ENCODE measurements at places on chromosomes 7 and 10.
A peak's percentile ranks its signal among the peaks of the same experiment; 100 is the strongest.

GRCh38 chr7:3430588-3430987, 129.5 kb downstream of the SDK1 start:
- DNase-seq, result no peak

GRCh38 chr7:5428478-5429252, 5.0 kb upstream of the TNRC18 start:
- no peak for DNase-seq

DNA sequence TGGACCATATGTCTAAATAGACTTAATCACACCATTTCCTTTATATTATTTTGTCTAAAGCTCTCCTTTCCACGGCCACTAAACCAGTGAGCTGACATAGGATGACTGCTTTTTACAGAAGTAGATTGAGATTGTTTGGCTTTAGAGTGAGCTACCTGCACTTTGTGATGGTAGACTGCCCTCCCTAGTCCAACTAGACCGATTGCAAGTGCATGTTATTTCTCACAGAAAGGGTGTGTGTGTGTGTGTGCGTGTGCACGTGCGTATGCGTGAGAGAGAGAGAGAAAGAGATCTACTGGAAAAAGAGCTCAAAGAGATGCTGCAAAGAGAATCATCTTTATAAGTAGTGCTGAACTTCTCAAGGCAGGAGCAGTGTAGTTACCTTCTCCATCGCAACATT, 60.7 kb downstream of the VCL start:
- no peak for DNase-seq

GRCh38 chr10:93867525-93867924, 26.3 kb upstream of the SLC35G1 start:
- no peak for DNase-seq

DNA sequence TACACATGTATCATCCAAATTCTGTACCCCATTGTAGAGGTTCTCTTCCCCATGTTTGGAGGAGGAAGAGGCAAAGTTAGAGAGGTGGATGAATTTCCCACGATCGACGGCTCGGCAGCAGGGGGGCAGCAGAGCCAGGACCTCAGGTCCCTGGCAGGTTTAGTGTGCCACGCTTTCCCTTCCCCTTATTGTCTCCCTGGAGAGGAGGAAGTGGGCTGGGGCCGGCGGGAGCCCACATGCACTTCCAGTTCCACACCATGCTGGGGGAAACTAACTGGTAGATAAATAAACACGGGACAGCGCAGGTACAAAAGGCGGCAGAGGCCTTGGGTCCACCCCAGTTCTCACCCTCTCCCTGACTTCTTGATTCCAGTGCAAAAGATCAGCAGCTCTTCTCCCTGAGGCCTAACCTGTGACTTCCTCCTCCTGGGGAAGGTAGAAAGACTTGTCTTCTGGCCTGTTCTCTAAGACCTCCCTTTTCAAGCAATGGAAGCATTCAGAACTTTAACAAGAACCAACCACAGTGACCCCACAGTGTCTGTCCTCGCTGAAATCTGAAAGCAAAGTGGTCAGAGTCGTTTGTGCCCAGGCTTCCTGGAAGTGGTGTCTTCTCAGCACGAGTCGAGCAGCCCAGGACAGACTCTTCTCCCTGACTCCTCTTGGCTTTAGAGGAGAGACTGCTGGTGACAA, 30.5 kb upstream of the SRGN start:
- DNase-seq, result no peak

DNA sequence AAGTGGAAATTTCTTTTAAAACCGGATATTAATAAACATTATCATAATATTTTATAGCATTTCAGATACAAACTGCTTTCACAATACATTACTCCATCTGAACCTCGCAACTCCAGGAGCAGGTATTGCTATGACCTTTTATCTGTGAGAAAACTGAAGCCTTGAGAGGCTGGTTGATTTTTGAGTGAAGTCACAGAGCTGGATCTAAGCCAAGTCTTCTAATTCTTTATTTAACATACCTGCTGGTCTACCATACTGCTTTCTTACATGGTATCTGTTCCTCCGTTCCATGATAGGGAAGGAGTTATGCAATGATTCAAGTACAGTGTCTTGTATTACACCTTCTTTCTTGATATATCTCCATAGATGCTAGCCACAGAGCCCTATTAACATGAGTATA, 37.4 kb upstream of the ITGB8 start:
- no peak for DNase-seq

DNA sequence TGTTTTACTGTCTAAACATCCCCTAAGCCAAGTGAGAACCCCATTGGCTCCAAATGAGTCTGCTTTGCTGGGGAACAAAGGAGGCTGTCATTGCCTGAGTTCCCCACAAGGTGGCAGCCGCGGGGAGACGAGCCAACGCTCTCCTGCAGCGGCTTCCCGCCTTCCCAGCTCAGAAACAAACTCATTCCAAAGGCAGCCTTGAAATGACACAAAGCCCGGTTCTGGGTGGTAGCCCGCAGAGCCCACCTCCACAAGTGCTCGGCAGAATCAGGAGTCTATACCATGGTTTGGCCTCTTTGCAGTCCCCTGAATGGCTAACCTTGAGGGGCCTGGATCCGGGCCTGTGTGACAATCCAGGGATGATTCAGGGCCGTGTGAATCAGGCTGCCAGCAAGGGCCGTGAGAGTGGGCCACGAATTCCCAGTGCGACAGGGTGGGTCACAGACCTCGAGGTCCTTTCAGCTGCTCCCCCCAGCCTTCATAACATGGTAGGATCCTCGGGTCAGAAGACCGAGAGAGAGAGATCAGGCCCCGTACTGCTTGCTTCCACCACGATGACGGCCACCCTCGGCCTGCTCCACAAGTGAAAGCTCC, 79.7 kb downstream of the DLG5 start:
- peak; percentile 59 for DNase-seq

- DNase-seq, result no peak
Observed at GRCh38 chr7:144384071-144384470, 19.4 kb downstream of the NOBOX start.

DNA sequence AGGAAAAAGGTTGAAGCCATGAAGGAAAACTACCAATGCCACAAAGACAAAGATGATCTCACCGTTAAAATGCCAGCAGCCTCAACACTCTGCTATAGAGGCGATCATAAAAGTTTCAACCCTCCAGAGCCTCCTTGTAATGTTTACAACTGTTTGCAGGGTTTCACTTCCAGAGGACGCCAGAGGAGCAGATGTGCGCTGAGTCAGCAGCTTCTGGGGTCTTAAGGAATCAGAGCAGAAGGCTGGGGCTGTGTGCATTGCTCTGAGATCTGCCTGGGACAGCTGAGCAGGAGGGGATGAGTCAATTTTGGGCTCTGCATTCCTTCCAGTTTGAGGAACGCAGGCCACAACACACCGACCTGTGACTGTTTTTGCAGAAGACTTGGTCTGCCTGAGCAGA, 98.3 kb downstream of the TMEM130 start:
- no peak for DNase-seq

GRCh38 chr10:79167537-79167936, 98.8 kb downstream of the ZMIZ1 start:
- DNase-seq, result no peak

DNA sequence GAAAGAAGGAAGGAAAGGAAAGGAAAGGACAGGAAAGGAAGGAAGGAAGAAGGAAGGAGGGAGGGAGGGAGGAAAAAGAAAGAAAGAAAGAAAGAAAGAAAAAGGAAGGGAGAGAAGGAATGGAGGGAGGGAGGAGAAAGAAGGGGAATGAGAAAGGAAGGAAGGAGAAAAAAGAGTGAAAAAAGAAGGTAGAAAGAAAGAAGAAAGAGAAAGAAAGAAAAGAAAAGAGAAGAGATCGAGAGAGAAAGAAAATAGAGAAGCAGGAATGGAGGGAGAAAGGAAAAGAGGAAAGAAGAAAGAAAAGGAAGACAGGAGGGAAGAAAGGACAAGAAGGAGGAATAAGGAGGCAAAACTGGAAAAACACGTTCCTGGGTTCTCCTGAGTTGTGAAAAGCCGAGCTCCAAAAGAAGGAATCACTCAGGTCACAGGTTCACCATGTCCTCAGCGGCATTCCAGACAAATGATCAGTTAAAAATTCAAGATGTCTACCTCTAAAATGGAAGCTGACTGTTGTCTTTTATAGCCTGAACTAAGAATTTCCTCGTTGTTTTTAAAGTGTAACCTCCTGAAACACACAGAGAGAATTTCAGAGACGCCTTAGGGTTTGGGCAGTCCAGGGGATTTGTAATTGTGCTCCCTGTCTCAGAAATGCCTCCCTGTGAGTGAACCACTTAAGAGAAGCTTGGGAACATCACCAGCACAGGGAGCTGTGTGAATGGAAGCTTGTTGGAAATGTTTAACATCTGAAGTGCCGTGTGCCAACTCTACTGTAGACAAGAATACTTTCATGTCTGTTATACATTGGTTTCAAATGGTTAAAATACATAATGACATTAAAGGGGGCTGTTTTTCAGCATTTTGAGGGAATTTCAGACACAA, 80.7 kb downstream of the INHBA start:
- no peak for DNase-seq

GRCh38 chr10:310371-310770, 175.1 kb downstream of the ZMYND11 start:
- DNase-seq, result no peak

- DNase-seq, result no peak
Observed at GRCh38 chr10:35467186-35467585, 130.9 kb downstream of the CCNY start.

DNA sequence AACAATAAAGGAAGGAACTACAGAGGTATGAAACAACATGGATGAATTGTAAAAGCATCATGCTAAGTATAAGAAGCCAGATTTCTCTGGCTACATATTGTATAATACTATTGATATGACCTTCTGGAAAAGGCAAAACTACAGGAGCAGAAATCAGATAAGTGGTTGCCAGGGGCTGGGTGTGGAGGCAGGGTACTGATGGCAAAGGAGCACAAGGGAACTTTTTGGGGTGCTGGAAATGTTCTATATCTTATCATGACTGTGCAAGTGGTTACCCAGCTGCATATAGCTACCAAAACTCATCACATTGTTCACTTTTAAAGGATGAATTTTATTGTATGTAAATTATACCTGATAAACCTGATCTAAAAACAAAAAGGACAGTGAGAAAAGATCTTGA, 72.4 kb downstream of the SKAP2 start:
- no peak for DNase-seq

DNA sequence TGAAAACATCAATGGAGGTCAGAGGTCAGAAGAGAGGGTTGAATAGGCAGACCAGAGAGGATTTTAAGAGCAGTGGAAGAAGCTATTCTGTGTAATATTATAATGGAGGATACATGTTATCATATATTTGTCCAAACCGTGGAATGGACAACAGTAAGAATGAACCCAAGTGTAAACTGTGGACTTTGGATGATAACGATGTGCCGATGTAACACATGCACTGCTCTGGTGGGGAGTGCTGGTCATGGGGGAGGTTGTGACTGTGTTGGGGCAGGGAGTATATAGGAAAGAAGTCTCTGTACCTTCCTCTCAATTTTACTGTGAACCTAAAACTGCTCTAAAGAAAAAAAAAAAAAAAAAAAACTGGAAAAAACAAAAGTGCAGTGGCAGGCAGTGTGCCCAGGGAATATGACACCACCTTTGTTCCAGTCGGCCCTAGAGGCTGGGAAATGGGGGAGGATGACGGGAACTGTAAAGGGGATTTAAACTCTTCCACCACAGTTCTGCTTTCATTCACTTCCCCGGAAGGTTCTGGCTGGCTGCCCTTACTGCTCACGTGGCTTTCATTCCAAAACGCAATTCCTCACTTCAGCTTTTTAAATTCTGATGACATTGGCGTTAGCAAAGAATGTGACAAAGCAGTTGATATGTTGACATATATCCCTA, 113.7 kb upstream of the ANKRD1 start:
- no peak for DNase-seq

- no peak for DNase-seq
Observed at GRCh38 chr10:56943221-56943755, 582.2 kb upstream of the ZWINT start.

GRCh38 chr10:73953665-73954064, 42.7 kb downstream of the PLAU start:
- no peak for DNase-seq

DNA sequence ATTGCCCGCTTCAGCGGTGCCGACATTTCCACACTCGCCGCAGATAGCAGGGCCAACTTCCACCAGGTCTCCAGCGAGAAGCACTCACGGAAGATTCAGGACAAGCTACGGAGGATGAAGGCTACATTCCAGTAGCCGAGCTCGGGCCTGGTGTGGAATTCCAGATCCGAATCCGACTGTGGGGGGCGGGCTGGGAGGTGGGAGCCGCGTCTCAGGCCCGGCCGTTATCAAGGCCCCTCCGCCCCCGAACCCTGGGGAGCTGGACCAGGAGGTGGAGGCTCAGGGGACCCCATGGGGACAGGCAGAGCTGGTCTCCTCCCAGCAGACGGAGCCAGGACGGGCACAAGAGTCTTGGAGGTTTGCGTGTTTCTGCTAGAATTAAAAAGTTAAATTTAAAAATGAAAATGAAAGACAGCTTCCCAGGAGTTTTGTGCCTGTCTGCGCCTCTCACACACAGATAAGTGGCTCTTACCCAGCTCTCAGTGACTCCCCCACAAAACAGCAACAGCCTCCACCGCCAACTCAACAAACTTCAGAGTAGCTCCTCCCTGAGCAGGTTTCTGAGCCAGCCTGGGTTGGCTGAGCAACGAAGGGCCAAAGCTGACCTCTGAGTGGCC, 5.2 kb upstream of the UTF1 start:
- no peak for DNase-seq

GRCh38 chr7:18685971-18686370, 190.4 kb downstream of the HDAC9 start:
- no peak for DNase-seq

GRCh38 chr7:5646846-5647245, 134.6 kb downstream of the RNF216 start:
- DNase-seq, result no peak

- no peak for DNase-seq
Observed at GRCh38 chr10:21926358-21926925, 77.1 kb downstream of the DNAJC1 start.

GRCh38 chr10:131480066-131480465, 168.5 kb upstream of the TCERG1L start:
- no peak for DNase-seq

DNA sequence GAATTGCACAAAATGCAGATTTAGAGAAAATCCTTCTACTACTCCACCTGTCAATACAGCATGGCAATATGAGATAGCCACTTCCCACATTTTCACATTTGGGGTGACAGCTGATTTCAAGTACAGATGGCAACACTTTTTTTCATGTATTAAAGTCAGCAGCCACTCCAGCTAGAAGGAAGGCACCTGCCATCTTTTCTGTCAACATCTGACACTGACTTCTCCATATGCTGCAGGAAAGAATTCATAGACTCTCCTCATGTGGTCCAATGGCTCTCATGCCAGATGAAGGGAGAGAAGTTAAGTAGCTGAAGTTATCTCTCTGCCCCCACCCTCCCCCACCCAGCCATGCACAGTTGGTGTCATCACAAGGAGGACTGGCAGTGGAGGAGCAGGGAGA, 912.0 kb downstream of the SORCS1 start:
- no peak for DNase-seq

GRCh38 chr7:120695848-120696247, 162.1 kb downstream of the TSPAN12 start:
- no peak for DNase-seq

DNA sequence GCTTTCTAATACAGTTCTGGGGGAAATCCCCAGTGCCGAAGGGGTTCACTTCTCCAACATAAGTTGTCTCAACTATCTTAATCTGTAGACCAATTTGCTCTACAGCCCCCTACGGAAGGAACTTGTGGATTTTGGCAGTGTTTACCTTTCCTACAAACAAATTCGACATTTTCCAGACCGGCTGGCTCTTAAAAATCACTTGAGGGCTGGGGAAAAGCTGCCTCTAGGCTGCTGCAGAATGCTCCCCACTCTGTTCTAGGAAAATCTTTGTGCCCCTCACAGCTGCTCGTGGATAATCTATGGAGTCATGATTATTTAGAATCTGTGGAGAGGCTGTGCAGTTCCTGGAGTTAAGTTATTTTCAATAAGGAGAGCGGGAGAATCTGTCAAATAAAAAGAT, 474.6 kb upstream of the FZD8 start:
- no peak for DNase-seq

Data from stimulated activated CD4-positive, alpha-beta T cell treated with anti-CD3 and anti-CD28 coated beads, Interleukin-4, amount 100 ng/mL, for 4 hours (primary cell).